ENCODE measurements at places on chromosomes 13 and 19.

- no peak for DNase-seq
Observed at GRCh38 chr13:98325724-98326123, 148.7 kb upstream of the RNF113B start.

DNA sequence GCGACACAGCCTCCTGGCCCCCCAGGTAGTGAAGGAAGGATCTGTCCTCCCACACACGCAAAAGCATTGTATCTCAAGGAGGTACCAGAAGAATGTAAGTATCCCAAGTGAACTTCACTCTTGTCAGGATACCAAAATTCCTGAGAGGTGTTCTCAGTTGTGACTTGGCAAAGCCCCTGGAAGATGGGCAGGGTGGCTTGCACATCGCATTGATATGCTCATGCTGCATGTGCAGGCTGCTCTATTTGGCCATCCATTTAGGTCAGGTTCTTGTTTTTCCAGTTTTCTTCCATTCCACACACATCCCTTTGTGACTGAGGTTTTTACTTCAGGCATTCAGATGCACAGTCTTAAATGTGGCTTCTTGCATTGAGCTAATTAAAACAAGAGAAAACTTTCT, 382.8 kb downstream of the FOXO1 start:
- no peak for DNase-seq

GRCh38 chr13:114022309-114022669, 48.4 kb upstream of the C13orf46 start:
- DNase-seq, result no peak

- no peak for DNase-seq
Observed at GRCh38 chr13:20492641-20493040, 33.0 kb downstream of the CRYL1 start.

GRCh38 chr13:81304121-81304659, 963.3 kb upstream of the SPRY2 start:
- DNase-seq, result no peak

- no peak for DNase-seq
Observed at GRCh38 chr13:105144020-105144419, 1391.4 kb downstream of the EFNB2 start.

DNA sequence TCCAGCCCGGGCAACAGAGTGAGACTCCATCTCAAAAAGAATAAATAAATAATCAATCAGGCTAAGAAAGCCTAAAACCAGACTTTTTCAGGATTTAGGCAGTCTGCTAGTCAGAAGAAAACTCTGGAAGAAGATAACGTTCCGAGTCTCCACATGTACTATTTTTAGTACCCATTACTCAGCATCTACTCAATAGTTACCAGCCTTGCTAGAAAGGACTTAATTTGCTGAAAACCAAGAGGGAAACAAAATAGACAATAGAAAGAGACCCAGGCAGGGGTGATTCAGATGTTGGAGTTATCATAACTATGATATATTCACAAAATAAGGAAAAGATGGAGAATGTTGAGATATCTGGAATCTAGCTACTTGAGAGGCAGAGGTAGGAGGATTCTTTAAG, 3.6 kb upstream of the LIN7B start:
- no peak for DNase-seq

DNA sequence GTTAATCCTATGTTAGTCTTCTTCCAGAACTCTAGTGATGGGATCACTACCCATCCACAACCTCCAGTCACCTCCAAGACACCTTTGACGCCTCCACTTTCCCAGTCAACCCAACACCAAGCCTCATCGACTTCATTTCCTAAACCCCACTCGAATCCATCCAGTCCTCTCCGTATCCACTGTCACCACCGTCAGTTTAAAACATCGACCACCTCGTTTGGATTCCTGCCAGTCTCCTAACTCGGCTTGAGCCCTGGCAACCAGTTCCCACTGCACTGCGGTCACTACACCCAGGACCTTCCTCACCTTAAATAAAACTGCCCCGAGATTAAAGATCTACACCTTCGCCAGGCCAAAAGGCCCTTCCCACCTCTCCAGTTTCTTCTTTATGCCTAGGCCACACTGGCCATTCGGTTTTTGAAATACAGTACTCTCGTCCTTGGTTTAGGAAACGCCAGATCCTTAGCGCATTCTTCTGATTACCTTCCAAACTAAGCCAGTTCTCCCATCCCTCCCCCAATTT, 1.2 kb downstream of the MTIF3 start:
- DNase-seq, result no peak

DNA sequence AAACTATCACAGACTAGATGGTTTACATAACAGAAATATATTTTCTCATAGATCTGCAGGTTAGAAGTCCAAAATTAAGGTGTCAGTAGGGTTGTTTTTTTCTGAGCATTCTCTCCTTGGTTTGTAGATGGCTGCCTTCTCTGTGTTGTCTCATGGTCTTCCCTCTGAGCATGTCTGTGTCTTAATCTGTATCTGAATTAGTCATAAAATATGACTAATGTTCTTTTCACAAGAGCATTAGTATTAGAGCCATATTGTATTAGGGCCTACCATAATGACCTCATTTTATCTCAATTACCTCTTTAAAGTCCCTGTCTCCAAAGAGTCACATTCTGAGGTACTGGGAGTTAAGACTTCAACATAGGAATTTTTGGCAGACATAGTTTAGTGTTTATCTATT, 77.2 kb upstream of the OBI1 start:
- DNase-seq, result no peak

- no peak for DNase-seq
Observed at GRCh38 chr13:71378961-71379905, 487.8 kb downstream of the DACH1 start.

- no peak for DNase-seq
Observed at GRCh38 chr19:58549664-58550361, 5.1 kb downstream of the CHMP2A start.

- DNase-seq, result peak; percentile 80
Observed at GRCh38 chr19:24054044-24054935, 32.7 kb upstream of the ZNF254 start.

- DNase-seq, result no peak
Observed at GRCh38 chr13:43054803-43055802, 31.7 kb downstream of the DNAJC15 start.

DNA sequence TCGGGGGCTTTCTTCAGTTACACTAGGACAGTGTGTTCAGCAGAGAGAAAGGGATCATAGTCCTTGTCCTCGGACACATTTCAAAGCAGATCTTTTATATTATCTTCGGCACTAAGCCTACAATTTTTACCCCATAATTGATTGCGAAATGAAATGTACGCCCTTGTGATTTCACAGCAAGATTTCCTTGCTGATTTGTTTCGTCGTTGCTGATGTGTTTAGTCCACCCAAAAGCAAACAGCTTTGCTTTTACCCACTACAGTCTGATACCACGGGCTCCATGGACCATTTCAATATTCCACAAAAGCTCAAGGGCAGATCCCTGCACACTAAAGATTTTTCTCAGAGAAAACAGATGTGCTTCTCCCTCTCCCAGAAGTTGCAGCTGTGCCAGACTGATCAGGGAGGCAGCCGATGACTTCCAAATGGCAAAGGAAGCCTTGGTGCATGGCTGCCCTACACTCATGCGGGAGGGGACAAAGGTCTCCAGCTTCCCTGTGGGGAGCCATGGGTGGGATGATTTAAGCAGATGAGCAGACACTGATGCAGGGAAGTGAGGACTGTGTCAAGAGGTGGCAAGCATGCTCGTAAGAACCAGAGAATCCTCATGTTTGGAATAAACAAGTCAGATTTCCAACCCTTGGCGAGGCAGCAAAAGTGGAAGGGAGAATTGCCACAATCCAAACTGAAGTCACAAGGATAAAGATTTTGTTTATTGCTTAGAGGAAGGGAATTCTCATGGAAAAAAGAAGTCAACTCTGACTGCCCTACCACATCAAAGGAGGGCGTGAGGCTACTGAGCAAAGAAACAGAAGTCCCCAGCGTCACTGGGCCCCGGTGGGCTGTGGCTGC, 81.1 kb downstream of the STK24 start:
- no peak for DNase-seq

GRCh38 chr19:17337675-17338432, 501 bp downstream of the GTPBP3 start:
- no peak for DNase-seq

- DNase-seq, result no peak
Observed at GRCh38 chr13:112637017-112637801, 49.3 kb upstream of the TUBGCP3 start.
